ENCODE measurements at places on chromosomes 6 and 20. TPM values are rescaled to one million over a fixed set of nuclear protein-coding genes. Genes with fewer than 3 reads are reported as not detected.
A peak's percentile ranks its signal among the peaks of the same experiment; 100 is the strongest.

DNA sequence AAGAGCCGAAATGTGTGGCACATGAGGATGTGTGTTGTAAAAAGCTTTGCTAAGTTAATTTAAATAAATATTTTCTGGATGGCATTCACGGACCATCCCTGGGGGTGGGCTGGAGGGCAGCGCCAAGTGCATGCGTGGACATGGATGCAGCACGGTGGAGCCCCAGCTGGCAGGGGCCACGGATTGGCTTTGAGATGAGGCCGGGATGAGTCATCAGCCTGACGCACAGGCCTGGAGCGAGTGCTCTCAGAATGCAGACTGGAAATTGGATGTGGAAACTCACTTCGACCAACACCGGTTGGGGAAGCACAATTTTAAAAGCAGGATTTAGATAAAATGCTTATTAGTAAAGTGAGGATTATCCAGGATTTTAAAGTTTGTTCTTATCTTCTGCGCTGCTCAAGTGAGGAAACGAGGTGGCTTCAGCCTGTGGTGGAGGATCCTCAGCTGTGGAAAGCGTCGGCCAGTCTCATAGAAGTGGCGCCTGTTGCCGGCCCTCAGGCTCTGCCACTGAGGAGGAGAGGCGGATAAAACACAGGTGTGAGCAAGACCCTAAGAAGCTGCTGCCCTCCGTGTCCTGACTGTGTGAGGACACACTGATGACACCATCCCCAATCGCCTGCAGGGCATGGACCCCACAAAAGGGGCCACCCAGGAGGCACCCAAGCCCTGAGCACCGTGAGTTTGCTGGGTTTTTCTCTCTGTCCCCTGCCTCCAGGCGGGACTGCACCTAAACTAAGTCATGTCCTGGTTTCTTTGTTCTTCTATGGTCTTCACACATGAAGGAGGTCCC is 279.7 kb downstream of the CDH4 start:
- DNase-seq = no peak

GRCh38 chr6:30340589-30341054 is 4.3 kb upstream of the RPP21 start:
- DNase-seq = no peak

GRCh38 chr6:45470131-45470738 is 92.5 kb upstream of the SUPT3H start:
- no peak for DNase-seq

- no peak for DNase-seq
These were observed 4.0 kb downstream of the IRF4 start for GRCh38 chr6:395432-396125.

GRCh38 chr6:129683601-129684322 is 26.2 kb downstream of the ARHGAP18 start:
- DNase-seq = no peak

GRCh38 chr20:49028684-49029083 is 17.4 kb upstream of the CSE1L start:
- no peak for DNase-seq

GRCh38 chr6:133165235-133165634 is 75.9 kb upstream of the EYA4 start:
- DNase-seq = no peak

DNA sequence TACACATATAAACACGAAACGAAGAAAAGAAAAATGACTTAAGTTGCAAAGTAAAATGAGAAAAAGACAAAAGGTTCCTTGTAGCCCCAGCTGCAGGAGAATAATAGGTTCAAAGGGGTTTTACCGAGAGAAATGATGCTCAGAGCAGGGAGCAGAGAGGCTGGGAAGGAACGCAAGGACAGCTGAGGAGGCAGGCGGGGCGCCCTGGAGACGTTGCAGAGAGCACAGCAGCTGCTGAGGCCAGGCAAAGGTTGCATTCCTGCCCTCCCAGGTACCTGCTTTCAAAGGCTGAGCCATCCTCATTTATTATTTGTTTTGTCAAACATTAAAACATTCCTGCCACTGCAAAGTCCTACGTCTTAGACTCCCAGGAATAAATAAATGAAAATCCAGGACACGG is 16.2 kb upstream of the VAPB start:
- no peak for DNase-seq

DNA sequence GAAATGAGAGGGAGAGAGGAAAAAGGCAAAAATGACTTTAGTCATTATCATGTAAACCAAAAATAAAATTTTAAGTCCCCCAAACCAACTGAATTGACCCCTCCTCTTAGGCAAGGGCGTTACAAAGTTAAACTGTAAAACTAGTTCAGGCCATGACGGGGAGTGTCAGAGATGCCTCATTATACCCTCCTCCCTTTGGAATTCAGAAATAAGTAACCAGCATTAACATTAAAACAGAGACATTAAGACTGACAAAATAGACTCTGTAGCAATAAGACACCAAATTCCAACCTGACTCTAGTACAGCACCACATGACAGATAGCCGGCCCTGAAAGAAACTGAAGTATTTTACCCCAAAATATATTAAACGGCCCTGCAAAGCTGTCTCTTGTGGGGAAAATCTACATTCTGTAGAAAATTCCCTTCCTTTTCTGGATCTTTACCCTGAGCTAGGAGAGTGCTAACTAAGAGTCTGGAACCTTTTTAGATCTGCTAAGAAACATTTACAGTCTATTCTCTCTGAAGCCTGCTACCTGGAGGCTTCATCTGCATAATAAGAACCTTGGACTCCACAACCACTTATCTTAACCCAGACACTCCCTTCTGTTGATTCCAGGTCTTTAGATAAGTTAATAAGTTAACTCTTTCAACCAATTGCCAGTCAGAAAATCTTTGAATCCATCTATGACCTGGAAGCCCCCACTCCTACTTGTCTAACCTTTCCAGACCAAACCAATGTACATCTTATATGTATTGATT is 150.7 kb downstream of the PKHD1 start:
- DNase-seq = no peak

DNA sequence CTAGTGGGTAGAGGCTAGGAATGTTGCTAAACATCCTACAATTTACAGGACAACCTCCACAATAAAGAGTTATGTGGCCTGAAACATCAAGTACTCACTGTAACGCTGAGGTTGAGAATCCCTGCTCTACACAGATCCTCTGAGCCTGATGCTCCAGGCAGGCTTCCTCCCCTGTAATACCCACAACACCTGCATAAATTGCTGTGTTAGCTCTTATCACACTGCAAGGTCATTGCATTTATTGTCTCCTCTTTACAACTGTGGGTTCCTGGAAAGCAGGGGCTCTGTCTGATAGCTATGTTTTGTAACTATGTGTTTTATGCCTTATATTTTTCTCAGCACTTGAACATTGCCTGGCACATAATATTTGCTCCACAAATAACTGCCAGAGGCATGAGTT is 11.6 kb downstream of the RPP21 start:
- DNase-seq = no peak

DNA sequence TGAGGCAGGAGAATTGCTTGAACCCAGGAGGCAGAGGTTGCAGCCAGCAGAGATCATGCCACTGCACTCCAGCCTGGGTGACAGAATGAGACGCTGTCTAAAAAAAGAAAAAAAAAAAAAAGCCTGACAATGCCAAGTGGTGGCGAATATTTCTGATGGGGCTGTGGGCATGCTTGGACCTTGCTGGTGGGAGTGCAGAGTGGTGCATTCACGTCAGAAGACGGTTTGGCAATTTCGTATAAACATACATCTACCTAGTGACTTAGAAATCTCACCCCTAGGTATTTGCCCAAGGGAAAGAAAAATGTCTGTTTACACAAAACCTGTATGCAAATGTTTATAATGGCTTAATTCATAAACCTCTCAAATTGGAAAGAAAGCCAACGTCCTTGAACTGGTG is 33.6 kb downstream of the CTCFL start:
- DNase-seq = no peak

GRCh38 chr20:22814471-22815205 is 220.5 kb upstream of the SSTR4 start:
- DNase-seq = no peak

- DNase-seq = no peak
These were observed 40.8 kb downstream of the NT5E start for GRCh38 chr6:85490516-85491248.

- DNase-seq = no peak
These were observed 59.0 kb upstream of the EEF1A1 start for GRCh38 chr6:73579851-73580246.

- DNase-seq = no peak
These were observed 17.6 kb upstream of the PYGB start for GRCh38 chr20:25230166-25230831.

- DNase-seq = peak; percentile 83
These were observed 67.4 kb downstream of the ALDH8A1 start for GRCh38 chr6:134882426-134883038.

DNA sequence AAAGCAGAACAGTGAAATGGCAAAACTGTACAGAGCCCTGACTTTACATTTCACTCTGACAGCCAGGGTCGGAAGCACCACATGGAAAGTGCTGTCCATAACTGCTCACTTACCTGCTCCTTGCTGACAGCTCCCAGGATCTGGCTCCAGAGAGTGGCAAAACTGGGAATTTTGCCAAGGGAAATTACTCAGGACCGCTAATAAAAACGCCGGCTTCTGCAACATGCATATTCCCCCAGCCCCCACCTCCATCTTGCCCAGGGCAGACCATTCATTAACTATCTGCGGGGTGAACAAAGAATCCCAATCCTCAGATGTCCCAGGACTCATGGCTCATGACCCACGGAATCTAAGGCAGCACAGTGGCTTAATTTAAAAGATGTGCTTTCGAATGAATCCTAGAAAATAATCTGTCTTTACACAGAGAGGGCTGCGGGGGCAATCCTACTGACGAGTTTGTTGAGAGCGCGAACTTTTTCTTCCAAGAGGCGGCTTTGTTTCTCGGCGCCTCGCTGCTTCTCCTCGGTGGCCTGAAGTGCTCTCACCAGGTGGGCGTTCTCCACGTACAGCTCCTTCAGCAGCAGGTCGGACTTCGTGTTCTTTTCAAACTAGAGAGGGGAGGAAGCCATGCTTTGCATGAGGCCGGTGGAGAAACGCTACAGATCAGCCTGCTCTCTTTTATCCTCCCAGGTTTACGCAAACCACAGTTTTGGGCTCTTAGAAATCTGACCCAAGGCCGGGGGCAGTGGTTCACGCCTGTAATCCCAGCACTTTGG is 45.8 kb downstream of the GINS1 start:
- DNase-seq = no peak

DNA sequence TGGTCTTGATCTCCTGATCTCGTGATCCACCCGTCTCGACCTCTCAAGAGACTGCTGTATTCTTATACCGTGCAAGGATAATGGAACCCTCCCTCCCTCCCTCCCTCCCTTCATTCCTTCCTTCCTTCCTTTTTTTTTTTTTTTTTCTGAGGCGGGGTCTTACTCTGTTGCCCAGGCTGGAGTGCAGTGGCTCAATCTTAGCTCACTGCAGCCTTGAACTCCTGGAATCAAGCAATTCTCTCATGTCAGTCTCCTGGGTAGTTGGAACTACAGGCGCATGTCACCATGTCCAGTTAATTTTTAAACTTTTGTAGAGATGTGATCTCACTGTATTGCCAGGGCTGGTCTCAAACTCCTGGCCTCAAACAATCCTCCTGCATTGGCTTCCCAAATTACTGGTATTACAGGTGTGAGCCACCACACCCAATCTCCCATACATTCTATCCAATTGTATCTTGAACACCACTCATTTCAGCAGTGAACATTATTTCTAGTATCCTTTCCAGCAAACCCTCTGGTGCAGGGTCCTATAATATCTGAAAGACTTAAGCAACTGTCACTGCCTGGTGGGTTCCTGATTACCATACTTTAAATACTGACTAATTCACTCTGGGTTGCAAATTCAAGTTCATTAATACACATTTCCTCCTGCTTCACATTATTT is 210.0 kb upstream of the ZNF217 start:
- no peak for DNase-seq

- DNase-seq = no peak
These were observed 18.4 kb downstream of the STX16 start for GRCh38 chr20:58669287-58670006.

DNA sequence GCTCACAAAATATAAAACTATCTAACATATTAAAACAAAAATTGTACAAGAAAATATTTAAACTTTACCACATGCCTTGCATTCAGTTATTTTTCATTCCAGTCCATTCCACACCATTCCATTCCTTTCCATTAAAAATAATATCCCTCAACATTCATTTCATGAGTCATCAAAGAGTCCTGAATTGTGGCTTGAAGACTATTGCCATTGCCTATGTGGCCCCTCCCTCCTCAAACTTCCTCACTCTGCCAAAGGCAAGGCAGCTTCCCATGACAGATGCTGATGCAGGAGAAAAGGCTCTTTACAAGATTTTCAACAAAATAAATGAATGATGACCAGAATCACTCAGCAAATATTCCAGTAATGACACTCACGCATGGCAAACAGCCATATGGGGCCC is 31.7 kb downstream of the IL20RA start:
- DNase-seq = no peak

GRCh38 chr6:137471986-137472385 is 22.2 kb downstream of the OLIG3 start:
- no peak for DNase-seq

DNA sequence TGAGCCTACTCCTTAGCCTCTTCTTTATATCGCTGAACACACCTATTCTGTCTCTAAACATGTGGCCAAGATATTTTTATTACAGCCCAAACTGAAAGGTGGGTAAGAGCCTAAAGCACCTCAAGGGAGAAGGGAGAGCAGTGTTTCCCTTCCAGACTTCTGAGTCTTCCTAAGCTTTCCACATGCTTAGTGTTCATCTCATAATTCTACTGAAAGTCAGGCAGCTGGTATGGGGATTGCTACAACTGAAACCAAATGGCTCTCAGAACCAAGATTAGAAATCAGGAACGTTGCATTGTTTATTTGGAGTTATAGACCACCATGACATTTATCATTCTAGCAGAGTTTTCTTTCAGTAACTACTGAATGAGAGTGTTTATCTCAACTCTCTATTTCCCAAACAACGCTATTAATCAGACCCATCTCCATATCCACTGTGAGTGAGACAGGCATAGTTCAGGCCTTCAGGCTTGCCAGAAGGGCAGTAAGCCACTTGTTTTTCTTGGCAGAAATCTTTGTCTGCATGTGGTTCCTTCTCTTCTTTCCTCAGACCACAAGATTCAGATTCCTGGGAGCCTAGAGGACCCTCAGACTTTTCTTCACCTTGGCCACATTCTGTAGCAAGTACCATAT is 22.8 kb downstream of the VGLL2 start:
- no peak for DNase-seq

DNA sequence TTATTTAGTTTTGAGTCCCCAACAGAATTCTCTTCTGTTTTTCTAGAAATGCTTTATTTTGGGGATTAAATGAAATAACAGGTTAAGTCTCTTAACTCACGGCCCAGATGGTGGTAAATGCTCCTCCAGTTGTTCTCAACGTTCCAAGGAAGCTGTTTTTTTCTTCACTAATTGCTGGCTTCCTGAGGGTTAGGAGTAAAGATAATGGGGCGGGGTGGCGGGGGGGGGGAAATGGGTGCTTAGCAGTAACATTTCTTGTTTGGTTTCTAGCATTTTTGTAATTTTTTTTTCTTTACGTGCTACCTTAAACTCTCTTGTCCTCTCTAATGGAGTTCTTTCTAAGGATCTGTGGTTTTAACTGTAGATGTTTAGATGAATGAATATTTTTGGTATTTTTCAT is 2.2 kb downstream of the SRSF3 start:
- no peak for DNase-seq

ZKSCAN8 gene
- 23.0 TPM for total RNA-seq

ELOVL2 gene
- total RNA-seq = 0.17 TPM

IL17F gene
- not detected for total RNA-seq

RPP40 gene
- 4.6 TPM for total RNA-seq

KHDC1L gene
- total RNA-seq = not detected

HLA-DQA2 gene
- total RNA-seq = 2.8 TPM

FOXC1 gene
- total RNA-seq = 15.4 TPM

HDGFL1 gene
- total RNA-seq = not detected

CALHM6 gene
- not detected for total RNA-seq

VARS2 gene
- 12.6 TPM for total RNA-seq
